ENCODE measurements at places on chromosomes 7 and 10. TPM values are rescaled to one million over a fixed set of nuclear protein-coding genes. Genes with fewer than 3 reads are reported as not detected.
A peak's percentile ranks its signal among the peaks of the same experiment; 100 is the strongest.

- peak; percentile 55 for DNase-seq
Measured at GRCh38 chr10:96188916-96189315, 58.8 kb downstream of the ZNF518A start.

ZNF804B gene
- polyA plus RNA-seq = not detected

GRCh38 chr10:75272094-75272493 lies 36.3 kb upstream of the COMTD1 start:
- no peak for DNase-seq

ZCCHC24 gene
- 33.2 TPM for polyA plus RNA-seq

GIMAP4 gene
- polyA plus RNA-seq = not detected

AGAP9 gene
- polyA plus RNA-seq = 3.2 TPM

DNA sequence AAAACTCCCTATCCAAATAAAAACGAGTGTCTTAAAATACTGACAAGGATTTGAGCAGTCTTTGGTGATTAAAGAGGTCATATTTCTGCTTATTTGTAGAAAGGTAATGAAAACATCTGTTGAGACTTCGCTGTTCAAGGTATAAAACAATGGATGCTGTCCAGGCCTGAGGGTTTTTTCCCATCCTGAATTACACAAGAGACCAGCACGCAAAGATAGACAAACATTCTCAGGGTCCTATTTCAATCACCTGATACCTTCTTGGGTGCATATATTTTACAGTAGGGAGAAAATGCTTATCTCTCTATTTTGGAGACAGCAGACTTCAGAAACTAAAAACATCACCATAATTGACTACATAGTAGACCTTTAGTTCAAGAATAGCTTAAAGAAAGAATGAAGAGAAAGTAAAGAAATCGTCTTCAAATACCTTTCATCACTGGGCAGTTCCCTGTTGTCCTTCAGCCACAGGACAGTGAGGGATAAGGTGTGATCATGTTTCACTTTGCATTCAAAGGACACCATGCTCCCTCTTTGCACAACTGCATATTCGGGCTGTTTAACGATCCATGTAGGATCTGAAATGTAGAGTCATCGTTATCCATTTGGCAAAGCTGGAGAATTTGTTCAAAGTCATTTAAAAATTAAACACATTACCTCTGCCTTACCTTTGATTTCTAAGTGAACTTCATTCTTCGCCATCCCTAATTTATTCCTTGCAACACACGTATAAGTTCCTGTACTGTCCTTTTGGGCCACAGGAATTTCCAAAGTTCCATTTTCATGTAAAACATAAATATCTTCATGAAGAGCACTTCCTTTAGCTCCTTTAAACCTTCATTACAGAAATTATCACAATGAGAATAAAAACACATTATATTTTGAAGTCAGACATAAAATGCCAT lies 63.7 kb upstream of the LAMB4 start:
- no peak for DNase-seq

- DNase-seq = no peak
Measured at GRCh38 chr7:51310131-51310583, 6.5 kb downstream of the COBL start.

TEX36 gene
- polyA plus RNA-seq = 0.32 TPM

PARD3 gene
- polyA plus RNA-seq = 24.0 TPM

GRCh38 chr7:53340220-53340619 lies 304.8 kb downstream of the POM121L12 start:
- DNase-seq = no peak

OR13A1 gene
- not detected for polyA plus RNA-seq

GRCh38 chr7:117118579-117119180 lies 165.4 kb downstream of the ST7 start:
- DNase-seq = no peak

DNA sequence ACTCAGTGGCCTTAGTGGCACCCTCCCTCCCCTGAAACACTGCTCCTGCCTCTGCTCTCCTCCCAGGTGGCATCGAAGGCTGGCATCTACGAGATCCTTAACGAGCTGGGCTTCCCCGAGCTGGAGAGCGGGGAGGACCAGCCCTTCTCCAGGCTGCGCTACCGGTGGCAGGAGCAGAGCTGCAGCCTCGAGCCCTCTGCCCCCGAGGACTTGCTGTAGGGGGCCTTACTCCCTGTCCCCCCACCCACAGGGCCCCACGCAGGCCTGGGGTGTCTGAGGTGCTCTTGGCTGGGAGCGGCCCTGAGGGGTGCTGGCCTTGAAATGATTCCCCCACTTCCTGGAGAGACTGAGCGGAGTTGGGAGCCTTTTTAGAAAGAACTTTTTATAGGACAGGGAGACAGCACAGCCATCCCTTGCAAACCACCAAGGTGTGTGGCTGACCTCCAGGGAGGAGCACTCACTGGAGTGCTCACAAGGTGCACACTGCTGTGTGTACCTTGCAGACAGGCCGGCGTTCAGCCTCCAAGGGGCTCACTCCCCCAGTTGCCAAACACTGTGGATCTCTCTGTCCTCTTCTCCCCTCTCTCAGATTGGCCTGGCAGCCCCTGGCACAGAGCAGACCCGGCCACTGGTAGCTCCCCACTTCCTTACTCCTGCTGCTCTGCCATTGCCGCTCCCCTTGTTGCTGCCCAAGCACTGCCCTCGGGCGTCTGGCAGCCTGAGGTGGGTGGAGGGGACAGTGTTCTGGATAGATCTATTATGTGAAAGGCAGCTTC lies 35.8 kb downstream of the PRF1 start:
- no peak for DNase-seq

- DNase-seq = peak; percentile 47
Measured at GRCh38 chr10:91162495-91163268, 57.8 kb upstream of the PCGF5 start.

- DNase-seq = peak; percentile 83
Measured at GRCh38 chr10:18610517-18610916, 40.9 kb downstream of the NSUN6 start.

DNA sequence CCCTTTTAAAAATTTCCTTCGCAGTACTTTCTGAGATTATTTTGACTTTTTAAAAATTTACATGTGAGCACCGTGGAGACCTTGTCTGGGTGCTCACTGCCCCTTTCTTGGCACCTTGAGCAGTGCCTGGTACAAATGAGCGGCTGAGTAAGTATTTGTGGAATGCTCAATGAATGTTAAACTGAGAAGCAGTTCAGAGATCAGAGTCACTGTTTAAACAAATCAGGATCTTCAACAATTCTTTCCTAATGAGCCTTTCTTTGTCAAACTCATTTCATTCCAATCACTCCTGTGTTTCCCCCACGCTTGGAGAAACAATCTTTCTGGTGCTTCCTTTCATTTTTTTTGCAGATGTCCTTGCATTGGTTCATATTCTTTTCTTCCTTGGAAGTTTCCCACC lies 611.3 kb upstream of the GALNT17 start:
- DNase-seq = peak; percentile 72

DNA sequence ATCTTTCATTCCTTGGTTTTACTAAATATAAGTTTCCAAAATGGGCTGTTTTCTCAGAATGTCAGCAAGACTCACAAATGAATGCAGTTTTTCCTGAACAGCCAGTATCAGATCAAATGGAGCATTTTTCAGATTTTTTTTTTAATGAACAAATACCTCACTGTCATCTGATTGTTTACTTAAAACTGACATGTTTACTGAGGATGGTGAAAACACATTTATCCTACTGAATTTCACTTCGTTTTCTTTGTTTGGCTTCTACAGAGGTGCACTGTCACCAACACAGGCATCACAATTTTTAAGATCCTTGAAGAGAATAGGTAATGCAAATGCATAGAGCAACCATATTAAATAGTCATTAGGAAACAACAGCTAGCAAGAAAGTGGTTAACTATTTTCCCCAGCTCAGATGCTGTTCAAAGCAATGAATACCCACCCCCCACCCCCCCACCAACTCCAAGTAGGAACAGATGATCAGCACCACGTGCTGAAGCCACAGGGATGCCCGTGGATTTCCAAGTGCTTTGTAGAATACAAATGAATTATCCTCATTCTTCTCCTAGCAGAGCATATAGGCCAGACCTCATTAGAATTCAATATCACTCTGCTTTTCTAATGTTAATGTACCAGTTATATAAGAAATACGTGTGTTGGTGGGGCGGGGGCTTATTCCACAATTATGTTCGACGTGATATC lies 205.9 kb downstream of the SKAP2 start:
- DNase-seq = no peak

- DNase-seq = no peak
Measured at GRCh38 chr10:97020452-97021400, 165.0 kb downstream of the SLIT1 start.

DNA sequence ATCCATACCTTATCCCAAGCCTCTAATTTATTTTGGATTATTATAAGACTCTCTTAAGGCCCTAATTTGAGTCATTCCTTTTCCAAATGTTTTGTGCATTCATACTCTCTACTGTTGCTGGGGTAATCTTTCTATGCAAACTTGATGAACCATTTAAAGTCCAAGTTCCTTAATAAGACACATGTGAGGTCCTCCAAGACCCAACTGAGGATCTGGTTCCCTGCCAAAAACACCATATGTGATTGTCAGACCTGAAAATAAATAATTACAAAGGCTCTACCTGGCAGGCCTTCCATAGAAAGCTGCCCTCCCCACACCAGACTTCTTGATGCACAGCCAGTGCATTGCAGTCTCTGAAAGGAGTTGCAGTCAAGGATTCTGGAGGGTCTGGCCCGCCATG lies 257.9 kb upstream of the AKR1E2 start:
- no peak for DNase-seq

VWA2 gene
- polyA plus RNA-seq = 0.11 TPM

DNA sequence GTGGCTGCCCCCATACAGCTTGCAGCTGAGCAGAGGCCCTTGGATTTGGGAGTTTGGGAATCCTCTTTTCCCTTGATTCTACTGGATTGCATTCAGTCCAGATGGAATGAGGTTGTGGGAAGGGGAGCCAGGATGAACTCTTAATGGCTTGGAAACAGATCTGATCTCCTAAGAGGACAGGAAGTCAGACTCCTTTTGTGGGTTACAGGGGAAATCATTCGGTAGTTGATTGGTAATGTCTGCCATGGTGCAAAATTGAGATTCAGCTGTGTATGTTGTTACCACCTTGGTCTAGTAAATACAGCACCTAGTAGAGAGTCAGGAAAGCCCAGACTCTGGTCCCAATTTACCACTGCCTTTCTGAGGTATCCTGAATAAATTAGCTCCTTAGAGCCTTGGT lies 144.2 kb upstream of the TNRC18 start:
- no peak for DNase-seq

DNA sequence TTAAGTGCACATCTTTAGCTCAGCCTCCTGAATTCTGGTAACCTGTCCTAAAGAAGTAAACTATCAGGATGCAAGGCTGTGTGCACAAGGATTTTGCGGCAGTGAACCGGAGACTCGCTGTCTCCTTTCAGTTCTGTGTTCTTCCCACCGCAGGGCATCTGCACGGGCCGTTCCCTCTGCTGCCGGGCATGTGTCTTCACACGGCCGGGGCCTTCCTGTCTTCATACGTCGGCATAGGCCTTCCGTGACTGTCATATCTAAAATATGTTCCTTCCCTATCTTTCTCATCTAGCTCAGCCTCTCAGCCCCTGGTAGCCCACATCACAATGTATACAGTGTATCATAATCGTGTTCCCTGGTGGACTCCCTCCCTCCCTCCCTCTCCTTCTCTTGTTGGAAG lies 16.4 kb downstream of the PALD1 start:
- no peak for DNase-seq

DNA sequence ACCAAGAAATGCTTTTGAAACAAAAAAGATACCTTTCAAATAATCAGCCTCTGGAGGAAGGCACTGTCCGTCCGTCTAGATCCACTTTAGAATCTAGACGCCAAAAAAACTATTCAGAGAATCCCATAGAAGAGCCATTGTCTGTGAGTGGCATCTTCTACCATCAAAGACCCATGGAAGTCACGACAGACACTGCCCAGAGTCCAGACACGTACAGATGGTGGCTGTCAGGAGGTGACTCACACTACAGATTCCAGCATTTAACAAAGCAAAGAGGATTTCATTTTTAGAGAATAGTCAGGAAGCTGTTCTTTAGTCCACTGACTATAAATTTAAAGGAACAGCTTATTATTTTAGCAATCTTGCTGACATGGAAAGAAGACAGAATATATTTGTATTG lies 11.7 kb downstream of the C1QL3 start:
- peak; percentile 6 for DNase-seq

DNA sequence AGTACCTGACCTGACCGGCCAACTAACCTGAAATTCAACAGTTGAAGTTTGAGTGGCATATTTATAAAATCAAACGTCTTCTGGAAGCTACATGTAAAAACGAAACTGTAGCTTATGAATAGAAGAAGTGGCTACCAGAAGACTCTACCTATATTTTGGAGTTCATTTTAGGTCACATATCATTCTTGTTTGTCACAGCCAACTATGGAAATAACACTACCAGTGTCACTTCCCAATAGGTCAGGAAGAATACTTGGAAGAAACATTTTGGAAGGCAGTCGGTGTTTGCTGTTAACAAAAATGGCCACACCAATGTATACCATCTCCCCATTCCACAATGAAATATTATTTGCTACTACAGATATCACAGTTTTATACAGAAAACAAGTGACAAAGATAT lies 12.6 kb downstream of the TWIST1 start:
- no peak for DNase-seq

DNA sequence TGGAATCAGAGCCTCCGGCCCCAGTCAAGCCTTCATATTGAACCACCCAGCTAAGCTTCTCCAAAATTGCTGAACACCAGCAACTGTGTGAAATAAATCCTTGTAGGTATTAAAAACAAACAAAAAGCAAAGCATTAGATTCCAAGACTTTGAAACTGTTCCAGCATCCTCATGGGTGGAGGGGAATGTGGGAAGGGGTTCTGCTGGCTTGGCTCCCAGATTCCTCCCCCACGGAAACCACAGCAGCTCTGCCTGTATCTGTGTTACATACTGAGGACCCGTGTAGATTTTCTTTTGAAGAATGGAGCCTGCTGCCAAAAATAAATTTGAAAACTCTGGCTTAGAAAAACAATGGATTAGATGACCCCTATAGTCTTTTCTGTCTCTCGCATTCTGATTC lies 20.0 kb downstream of the AKR1B1 start:
- DNase-seq = no peak

GRCh38 chr10:99999319-100000108 lies 10.2 kb downstream of the DNMBP start:
- no peak for DNase-seq

- DNase-seq = peak; percentile 62
Measured at GRCh38 chr7:76300166-76300731, 2.2 kb upstream of the HSPB1 start.

GRCh38 chr7:130442601-130443000 lies 1.8 kb upstream of the CEP41 start:
- no peak for DNase-seq

- peak; percentile 63 for DNase-seq
Measured at GRCh38 chr7:82631998-82632397, 188.4 kb upstream of the CACNA2D1 start.

DNA sequence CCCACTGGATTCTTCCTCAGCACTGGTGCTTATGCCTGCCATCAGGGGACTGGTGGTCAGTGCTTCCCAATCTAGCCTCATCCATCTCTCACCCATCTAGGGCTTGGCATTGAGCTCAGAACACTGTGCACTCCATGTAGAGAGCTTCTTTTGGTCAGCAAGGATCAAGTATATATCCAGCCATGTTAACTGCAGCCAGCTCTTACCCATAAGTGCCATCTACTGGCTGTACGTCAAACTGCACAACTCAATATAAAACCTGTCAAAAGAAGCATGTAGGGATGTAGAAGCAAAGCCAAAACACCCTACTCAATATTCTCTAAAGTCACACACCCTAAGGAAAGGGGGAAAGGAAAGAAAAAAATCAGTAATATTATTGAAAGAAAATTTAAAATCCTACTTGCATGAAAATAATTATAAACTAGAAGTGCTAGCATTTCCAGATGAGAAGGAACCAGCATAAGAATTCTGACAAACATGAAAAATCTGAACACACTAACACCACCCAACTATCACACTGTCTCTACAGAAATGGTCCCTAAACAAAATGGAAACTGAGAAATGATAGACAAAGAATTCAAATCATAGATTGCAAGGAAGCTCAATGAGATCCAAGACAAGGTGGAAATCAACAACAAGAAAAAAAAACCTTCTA lies 531.1 kb upstream of the STEAP1 start:
- DNase-seq = peak; percentile 3
